ENCODE measurements at places on chromosomes 2 and 18. TPM values are rescaled to one million over a fixed set of nuclear protein-coding genes. Genes with fewer than 3 reads are reported as not detected.

The LDAH gene
- total RNA-seq, result 20.2 TPM

- H3K4me3 ChIP-seq, result no peak overlapping the region
- peaks cover 41% of the 10 kb centered on the region for H3K4me1 ChIP-seq
- no peaks in the 10 kb centered on the region for H3K27me3 ChIP-seq
- H3K36me3 ChIP-seq, result no peaks in the 10 kb centered on the region
- no peak overlapping the region for H3K27ac ChIP-seq
Observed at GRCh38 chr2:85796341-85797262, 42.8 kb downstream of the ATOH8 start.

DNA sequence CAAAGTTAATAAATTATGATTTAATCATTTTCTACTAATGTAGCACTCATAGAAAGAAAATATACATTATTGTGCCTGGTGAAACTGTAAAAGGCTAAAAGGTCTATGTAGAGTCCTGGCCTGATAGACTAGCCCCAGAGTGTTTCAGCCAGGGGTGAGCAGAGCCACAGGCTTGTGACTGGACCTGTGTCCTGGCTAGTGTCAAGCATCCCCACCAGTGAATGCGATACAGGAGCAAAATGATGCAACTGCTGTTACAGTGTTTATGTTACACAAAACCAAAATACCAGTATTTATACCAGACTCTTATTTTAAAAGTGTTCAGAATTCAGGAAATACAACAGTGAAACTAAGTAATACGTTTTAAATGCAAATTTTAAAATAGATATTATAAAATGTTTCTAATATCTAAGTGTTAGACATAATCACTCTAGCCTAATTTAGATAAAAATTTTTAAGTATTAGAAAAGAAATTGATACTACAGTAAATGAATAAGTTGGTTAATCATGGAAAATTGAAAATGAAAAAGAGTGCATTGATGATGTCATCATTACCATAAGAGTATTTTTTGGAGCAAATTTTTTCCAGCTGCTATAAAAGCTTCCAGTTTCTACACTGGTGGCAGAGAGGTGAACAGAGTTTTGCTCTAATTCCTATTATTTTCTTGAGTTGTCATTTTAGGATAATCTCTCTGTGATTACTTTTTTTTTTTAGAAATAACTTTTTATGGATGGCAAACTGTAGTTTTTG is 6.2 kb upstream of the TSPYL6 start:
- no peaks in the 10 kb centered on the region for H3K36me3 ChIP-seq
- no peaks in the 10 kb centered on the region for H3K27me3 ChIP-seq
- no peak overlapping the region for H3K4me3 ChIP-seq
- DNase-seq, result peak; percentile 29

GRCh38 chr2:241849616-241850543 is 8.8 kb downstream of the PDCD1 start:
- no peak overlapping the region for H3K27ac ChIP-seq
- no peak overlapping the region for H3K4me3 ChIP-seq
- H3K27me3 ChIP-seq, result peaks cover 18% of the 10 kb centered on the region
- DNase-seq, result no peak
- H3K4me1 ChIP-seq, result peaks cover 3% of the 10 kb centered on the region

GRCh38 chr2:103153580-103154284 is 391.9 kb downstream of the TMEM182 start:
- no peak overlapping the region for H3K4me3 ChIP-seq
- no peak for DNase-seq
- H3K4me1 ChIP-seq, result no peaks in the 10 kb centered on the region
- H3K27me3 ChIP-seq, result no peaks in the 10 kb centered on the region
- no peak overlapping the region for H3K27ac ChIP-seq

DNA sequence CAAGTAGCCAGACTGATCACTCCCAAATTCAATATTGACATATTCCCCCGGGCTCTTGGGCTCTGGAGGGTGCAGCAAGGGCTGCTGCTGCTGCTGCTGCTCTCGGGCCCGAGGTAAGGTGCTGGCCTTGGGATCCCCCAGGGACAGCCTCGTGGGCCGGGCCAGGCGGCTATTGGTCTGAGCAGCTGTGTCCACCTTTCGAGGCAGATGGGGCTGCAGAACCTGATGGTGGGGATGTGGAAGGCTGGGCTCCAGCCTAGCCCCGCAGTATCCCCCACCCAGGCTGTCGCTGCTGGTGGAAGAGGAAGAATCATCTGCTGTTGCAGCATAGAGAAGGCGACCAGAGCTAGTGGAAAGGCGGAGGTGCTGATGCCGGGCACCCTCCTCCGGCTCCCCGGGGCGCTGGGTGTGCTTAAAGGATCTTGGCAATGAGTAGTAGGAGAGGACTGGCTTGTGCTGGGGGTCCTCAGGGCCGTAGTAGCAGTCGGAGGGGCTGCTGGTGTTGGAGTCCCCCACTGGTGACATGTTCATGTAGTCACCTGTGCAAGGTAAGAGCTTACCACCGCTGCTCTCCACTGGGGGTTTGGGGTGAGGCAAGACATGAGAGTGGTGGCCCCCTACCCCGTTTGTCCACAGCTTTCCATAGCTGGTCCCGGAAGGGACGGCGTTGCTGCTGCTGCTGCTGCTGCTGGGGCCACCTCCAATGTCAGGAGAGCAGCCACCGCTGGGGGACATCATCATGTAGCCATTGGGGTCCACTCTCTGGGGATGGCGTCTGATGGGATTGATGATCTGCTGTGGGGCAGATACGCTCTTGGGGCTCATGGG is 3.4 kb downstream of the IRS1 start:
- no peaks in the 10 kb centered on the region for H3K27me3 ChIP-seq
- peak overlapping the region; percentile 76 for H3K27ac ChIP-seq
- H3K36me3 ChIP-seq, result no peaks in the 10 kb centered on the region
- peak overlapping the region; percentile 57 for H3K4me3 ChIP-seq
- peaks cover 16% of the 10 kb centered on the region for H3K4me1 ChIP-seq

DNA sequence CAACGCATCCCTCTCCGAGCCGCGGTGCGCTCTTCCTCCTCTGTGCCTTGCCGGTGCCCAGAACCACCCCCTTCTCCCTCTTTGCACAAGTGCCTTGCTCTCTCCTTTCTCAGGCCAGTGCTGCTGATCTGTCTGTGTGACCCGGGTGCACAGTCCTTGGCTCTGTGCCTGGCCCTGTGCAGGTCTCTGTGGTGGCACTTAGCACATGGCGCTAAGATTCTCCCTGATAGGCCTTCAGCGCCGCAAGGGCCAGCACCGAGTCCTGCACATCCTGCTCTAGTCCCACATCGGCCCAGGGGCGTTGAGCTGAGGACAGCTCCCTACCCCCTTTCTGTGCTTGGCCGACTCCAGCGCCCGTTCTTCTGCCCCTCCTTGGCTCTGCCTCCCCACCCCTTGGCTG is 136.1 kb downstream of the NEDD4L start:
- DNase-seq, result no peak
- no peaks in the 10 kb centered on the region for H3K36me3 ChIP-seq
- no peak overlapping the region for H3K27ac ChIP-seq

GRCh38 chr2:143935482-143935752 is 584.5 kb downstream of the ZEB2 start:
- no peaks in the 10 kb centered on the region for H3K36me3 ChIP-seq
- peaks cover 3% of the 10 kb centered on the region for H3K4me1 ChIP-seq
- peak overlapping the region; percentile 93 for H3K27ac ChIP-seq
- DNase-seq, result no peak
- H3K4me3 ChIP-seq, result no peak overlapping the region
